ENCODE measurements at places on chromosomes 6 and 20.

DNA sequence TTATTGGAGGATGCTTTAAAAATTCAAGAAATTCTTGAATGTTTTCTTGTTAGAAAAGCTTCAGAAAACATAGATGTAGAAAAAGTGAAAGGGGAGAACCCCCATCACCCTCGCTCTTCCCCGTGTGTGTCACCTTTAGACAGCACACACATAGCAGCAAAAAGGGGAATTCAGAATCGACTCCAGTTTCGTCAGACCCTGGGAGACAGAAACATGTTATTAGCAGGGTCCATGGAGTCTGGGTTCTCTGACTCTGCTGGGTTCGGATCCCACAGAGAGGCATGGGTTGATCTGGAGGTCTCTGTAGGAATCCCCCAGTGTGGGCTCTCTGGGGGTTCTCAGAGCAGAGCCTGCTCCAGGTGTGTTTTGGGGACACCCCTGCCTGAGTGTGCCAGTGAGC lies 43.7 kb downstream of the ARHGAP40 start:
- no peak for DNase-seq

DNA sequence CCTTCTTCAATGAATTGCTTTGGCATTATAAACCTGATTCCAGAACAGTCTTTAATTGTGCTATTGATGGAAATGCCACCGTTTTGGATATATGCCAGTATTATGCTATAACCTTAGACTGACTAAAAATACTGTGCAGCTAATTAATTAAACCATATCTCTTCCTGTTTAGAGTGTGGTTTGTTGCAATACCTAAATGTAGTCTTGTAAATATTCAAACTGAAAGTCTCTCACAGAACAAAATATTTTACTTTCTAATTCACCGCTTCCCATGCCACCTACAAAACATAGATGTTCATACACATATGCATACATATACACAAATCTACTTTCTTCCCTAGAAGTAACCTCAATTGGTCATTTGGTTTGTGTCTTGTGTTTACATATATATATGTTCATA lies 126.6 kb downstream of the SIM1 start:
- no peak for DNase-seq

- no peak for DNase-seq
These were observed 572.8 kb downstream of the TFAP2A start for GRCh38 chr6:9841886-9842725.

DNA sequence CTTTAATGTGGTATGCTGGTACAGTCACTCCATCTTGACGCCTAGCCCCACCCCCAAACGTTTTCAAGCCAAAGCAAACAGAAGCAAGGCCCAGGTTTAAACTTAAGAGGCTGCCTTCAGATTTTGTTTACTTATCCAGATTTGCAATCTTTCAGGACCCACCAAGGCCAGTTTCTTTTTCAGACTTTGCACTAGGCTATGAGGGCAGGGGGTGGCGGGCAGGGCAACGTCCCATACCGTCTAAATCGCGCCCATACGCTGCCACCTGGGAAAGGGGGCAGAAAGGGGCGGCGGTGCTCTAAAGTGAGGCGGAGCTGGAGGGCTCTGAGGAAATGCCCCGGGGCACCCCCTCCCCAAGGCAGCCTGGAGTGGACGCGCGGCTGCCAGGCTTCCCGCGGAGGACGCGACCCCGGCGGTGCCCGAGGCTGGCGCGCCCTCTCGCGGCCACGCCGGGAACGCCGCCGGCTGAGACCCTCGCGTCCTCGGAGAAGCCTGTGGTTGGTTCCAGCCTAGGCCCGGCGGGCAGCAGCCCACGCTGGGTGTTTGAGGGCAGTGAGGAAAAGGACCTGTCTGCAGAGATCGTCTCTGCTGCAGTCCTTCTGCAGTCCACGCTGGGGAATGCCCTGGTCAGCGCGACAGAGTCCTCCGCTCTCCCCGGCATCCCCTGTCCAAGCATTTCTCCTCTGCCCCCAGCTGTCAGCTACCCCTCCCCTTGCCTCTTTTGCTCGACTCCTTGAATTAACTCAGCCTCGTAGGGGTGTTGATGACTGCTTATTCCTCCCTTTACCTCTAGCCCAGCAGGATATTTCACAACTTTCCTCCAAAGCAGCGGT lies 129.2 kb upstream of the PRND start:
- DNase-seq: peak; percentile 26

GRCh38 chr6:133301835-133302234 lies 60.7 kb downstream of the EYA4 start:
- DNase-seq: no peak

- DNase-seq: no peak
These were observed 13.7 kb upstream of the STXBP5 start for GRCh38 chr6:147190556-147190955.

GRCh38 chr6:12903246-12903645 lies 186.7 kb downstream of the PHACTR1 start:
- DNase-seq: no peak

DNA sequence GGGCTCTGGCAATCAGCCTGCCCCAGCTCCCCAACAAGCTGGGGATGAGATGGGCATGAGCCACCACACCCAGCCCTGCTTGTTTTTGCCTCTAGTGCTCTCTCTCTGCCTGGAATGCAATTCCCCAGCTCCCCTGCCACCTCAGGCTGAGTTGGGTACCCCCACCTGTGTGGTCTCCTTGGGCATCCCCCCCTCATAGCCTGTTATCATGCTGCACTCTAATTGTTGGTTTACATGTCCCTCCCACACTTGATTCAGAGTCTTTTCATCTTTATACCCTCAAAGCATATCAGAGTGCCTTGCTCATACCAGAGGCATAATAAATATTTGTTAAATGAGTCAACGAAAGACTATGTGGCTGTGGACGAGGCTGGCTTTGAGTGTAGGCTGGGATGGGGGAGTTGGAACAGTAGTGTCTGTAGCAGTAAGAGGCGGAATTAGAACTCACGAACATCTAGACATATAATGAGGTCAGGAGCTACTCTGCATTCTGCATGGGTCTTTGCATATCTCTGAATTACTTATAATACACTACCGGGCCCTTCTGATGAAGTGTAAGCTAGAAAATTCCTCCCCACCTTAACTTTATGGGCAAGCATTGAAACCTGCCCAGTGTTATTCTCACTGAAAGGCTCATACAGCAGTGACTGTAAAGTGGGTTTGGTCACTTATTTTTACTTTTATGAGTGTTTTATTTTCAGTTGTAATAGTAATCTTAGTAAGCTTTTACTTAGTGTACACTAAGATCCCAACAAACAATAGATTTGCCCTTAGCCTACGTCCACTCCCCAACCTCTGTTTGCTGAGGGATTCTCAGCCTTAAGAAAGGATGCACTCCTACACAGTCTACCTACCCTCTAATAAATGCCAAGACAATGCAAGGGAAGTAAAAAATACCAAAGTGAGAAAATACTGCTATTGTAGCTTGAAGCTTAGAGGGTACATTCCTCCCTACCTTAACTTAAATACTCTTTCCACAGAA lies 58.7 kb downstream of the EDN1 start:
- DNase-seq: no peak

DNA sequence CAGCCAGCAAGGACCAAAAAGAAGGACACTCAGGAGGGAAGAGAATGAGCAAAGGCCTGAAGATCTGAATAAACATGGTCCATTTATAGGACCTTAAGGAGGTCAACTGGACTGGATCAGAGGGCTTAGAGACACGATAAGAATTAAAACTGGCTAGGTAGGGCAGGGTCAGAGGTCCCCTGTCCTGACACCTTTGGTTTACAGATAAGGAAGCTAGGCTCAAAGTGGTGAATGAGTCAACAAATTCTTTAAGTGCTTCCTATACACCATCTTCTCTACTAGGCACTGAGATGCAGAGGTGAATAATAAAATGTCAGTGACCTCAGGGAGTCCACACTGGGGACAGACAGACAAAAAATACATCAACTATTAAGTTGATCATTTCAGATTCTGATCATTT lies 70.3 kb downstream of the HIVEP2 start:
- no peak for DNase-seq

DNA sequence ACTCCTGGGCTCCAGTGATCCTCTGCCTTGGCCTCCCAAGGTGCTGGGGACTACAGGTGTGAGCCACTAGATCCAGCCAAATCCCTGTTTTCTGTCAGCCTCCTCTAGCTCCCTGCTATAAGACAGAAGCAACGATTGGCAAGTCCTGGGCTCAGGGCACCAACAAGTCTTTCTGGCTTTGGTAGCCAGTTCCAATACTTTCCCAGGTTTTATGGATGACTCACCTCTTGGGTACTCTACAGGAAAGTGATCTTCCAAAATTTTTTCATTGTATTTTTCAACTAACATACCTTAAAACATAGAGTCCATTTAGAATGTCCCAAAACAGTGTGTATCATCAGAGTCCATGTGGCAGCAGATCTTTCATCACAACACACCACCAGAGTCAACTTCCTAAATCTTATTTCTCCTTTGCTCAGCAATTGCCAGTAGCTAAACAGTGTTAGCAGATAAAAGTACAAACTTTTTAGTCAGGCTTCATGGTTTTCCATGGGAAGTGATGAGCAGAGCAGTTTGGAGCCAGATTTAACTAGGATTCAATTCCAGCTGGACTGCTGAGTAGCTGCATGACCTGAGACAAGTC lies 13.3 kb downstream of the GABBR1 start:
- DNase-seq: no peak

DNA sequence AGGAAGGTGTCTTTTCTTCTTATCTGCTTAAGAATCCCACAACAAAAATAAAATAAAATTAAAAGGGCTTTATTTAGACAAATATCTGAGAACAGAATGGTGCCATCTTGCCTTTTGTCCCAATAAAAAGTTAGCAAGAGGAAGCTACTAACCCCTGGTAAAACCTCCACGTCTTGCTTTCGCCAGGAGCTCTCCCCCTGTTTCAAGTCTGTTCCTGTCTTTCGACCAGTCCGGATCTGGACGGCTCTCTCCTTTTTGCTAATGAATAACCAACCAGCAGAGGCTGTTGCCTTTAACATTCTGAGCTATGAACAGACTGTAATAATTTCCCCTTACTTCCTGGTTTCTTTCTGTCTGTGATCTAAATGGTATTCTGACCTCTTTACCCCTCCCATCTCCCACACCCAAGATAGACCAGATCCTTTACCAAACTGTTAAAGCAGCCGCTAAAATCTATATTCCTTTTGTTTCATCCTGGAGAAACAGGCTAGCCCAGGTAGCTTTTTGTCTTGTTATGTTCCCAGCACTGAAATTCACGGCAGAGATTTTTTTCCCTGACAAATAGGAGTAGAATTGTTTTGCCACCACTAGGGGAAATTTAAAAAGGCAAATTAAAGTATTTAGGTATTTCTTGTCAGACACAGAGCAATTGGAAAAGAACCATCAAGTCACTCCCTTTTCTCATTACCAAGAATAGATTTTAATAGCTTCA lies at the start of gene FRK:
Gene FRK (minus strand): TSS at position 320 of the 712 bp plus-strand sequence. CDS start 580 bp downstream, outside the sequence.
- DNase-seq: no peak

GRCh38 chr6:35691027-35691824 lies 2.5 kb upstream of the FKBP5 start:
- DNase-seq: peak; percentile 79
